ENCODE measurements at places on chromosomes 11 and 22. TPM values are rescaled to one million over a fixed set of nuclear protein-coding genes. Genes with fewer than 3 reads are reported as not detected.

- DNase-seq, result peak; percentile 63
Measured at GRCh38 chr22:37533995-37534394, 14.8 kb upstream of the CARD10 start.

GRCh38 chr11:117519170-117519569 is 191.5 kb downstream of the CEP164 start:
- no peak for DNase-seq

DNA sequence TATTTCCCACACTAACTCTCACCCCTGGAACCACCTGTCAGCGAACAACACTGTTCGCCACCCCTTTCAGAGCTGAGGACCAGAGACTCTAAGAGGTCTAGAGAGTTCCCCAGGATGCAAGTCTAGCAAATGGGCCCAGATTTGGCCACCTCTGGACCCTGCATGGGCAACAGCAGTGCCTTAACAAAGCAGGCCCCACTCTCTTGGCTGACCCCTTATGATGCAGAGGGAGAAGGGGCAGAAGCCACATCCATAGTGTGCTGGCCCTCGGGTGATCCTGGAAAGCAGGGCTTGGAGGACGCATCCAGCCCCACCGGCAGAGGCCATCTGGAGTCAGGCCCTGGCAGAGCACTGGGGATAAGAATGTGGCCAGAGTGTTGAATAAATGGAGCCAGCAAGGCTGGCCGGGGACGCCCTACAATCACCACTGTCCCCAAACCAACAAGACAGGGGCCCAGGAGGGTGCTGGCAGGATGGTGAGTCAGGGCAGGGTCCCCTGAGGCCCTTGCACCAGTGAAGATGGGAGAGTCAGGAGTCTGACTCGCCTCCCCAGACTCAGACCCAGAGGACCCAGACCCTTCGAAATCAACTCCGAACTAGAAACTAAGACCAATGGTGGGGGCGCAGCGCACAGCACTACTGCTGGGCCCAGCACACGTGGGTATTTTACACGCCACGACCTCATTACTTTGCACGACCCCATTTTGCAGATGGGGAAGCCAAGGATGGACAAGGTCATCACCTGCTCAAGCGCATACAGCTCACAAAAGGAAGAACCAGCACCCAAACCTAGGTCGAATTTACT is 6.5 kb downstream of the CSNK1E start:
- no peak for DNase-seq

DNA sequence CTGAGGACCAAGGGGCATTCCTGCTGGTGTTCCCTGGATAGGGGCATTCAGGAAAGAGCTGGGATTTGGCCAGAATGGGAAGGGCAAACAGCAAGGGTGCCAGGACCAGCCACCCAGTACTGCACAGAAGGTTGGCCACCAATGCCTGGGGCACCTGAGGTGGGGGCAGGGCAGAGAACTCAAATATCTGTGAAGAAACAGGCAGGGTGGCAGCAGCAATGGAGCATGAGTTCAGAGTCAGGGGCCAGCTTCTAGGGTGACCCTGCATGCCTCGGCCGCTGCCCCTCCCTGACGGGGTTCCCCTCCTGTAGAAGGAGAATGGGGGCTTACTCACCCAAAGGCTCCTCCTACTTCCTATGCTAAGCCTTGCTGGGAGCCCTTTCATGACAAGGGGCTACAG is 79.3 kb upstream of the SHANK2 start:
- DNase-seq, result no peak

- DNase-seq, result peak; percentile 35
Measured at GRCh38 chr11:76161261-76161961, 44.9 kb downstream of the WNT11 start.

GRCh38 chr11:73163638-73164174 is 21.6 kb upstream of the FCHSD2 start:
- no peak for DNase-seq

DNA sequence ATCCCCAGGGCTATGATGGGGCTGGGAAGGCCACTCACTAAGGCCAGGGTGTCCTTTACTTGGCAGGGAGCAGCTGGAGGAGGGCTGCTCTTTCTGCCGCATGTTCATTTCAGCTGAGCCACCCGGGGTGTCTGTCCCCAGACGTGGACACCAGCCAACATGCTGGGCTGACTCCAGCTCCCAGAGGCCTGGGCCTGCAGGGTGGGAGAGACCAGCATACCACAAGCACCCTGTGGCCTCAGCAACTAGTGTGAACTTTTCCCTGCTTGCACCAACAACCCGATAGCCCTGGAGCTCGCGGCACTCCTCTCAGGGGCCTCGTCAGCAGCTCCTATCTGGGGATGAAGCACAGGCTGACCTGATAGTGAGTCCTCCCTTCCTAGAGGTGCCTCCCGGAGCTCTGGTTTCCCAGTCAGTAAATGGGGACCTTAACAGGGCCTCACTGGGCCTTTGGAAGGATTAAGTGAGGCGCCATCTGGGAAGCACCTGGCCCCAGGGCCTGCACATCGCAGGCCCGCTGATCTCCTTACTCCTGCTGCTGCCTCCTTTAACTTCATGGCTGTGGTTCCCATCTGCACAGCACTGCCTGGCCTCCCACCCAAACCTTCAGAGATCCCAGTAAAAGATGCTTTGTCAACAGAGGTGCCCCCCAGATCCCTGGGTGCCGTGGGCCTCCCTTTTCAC is 83.4 kb downstream of the GALNT18 start:
- peak; percentile 45 for DNase-seq

DNA sequence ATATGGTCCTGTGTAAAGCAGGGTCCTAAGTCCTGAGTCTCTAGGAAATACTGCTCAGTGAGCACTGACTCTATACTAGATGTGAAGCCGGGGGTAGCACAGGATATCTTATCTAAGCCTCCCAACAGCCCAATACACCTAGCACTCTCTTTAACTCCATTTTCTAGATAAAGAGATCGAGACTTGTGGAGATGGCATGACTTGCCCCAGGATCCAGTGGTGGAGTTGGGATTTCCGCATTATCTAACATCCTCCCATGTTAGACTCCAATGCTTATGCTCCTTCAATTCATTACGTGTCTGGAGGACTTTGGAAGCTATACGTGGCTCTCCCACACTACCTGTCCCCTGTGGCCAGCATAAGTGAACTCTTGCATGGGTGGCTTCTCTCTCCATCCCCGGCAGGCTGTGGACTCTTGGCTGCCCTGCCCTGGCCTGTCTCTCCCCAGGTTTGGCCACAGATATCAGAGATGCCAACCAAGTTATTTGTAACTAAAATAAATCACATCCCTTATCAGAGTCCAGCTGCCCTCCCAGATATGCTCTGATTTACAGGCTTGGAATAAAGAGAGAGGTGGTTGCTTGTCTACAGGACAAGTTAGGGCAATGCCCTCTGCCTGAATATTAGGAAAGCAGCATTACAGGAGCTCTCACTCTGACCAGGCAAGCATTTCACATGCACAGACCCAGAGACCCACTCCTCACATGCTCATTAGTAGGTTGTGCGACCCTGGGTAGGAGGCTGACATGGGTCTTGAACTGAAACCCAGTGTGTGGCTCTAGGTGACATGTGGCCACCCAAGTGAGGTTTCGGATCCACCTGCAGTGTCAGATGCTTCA is 4.5 kb downstream of the CD44 start:
- no peak for DNase-seq

GRCh38 chr11:110797453-110797852 is 85.2 kb upstream of the ARHGAP20 start:
- no peak for DNase-seq

DNA sequence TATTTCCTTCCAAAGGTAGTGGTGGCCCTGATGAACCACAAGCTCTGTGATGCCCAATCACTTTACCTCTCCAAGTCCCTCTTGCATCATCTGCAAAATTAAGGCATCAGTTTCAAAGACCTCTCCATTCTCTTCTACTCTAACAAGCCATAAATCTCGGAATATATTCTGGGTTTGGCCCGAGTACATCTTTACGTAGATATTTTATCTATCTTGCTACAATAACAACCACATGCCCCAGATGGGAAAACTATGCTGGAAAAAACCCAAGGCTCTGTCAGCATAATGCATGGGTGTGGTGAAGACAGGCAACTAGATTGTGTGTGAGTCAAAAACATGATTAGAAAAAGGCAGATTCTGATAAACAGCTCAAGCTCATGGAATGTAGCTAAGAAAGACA is 228.2 kb upstream of the BLID start:
- DNase-seq, result no peak

GRCh38 chr11:13215149-13215548 is 62.4 kb upstream of the BMAL1 start:
- DNase-seq, result peak; percentile 51

DNA sequence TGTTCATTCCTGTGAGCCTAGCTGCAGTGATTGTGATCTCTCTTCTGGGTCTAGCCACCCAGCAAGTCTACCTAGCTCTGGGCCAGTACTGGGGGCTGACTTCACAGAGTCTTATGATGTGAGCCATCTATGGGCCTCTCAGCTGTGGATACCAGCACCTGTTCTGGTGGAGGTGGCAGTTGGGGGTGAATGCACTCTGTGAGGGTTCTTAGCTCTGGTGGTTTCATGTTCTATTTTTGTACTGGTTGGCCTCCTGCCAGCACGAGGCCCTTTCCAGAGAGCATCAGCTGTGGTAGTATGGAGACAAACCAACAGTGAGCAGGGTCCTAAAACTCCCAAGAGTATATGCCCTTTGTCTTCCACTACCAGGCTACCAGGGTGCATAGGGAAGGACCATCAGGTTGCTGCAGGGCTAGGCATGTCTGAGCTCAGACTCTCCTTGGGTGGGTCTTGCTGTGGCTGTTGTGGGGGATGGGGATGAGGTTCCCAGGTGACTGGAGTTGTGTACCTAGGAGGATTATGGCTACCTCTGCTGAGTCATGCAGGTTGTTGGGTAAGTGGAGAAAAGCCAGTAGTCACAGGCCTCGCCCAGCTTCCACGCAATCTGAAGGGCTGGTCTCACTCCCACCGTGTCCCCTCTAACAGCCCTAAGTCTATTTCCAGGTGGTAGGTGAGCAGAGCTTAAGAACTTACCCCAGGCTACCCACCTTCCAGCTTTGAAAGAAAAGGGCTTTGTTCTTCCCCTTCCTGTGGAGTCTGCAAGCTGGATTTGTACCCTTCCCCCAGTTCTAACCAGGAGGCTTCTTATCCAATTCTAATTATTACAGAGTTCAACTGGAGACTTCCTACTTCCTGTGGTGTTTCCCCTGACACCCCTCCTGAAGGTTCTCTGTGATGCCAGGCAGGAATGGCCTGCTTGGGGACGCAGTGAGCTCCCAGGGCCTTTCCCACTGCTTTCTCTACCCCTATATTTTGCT is 250.7 kb downstream of the LUZP2 start:
- DNase-seq, result peak; percentile 51

GRCh38 chr11:45641961-45642360 is 23.5 kb downstream of the CHST1 start:
- no peak for DNase-seq

DNA sequence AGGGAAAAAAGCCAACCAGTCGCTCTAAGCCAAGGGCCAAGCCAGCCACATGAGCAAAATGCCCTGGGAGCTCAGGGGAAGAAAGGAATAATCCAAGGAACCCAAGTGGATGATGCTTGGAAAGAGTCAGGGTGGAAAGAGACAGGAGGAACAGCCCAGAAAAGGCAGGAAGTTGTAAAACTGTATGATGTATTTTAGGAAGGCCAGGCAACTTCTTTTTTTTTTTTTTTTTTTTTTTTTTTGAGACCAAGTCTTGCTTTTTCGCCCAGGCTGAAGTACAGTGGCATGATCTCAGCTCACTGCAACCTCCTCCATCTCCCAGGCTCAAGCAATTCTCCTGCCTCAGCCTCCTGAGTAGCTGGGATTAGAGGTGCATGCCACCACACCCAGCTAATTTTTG is 1.6 kb downstream of the LGALS12 start:
- no peak for DNase-seq

DNA sequence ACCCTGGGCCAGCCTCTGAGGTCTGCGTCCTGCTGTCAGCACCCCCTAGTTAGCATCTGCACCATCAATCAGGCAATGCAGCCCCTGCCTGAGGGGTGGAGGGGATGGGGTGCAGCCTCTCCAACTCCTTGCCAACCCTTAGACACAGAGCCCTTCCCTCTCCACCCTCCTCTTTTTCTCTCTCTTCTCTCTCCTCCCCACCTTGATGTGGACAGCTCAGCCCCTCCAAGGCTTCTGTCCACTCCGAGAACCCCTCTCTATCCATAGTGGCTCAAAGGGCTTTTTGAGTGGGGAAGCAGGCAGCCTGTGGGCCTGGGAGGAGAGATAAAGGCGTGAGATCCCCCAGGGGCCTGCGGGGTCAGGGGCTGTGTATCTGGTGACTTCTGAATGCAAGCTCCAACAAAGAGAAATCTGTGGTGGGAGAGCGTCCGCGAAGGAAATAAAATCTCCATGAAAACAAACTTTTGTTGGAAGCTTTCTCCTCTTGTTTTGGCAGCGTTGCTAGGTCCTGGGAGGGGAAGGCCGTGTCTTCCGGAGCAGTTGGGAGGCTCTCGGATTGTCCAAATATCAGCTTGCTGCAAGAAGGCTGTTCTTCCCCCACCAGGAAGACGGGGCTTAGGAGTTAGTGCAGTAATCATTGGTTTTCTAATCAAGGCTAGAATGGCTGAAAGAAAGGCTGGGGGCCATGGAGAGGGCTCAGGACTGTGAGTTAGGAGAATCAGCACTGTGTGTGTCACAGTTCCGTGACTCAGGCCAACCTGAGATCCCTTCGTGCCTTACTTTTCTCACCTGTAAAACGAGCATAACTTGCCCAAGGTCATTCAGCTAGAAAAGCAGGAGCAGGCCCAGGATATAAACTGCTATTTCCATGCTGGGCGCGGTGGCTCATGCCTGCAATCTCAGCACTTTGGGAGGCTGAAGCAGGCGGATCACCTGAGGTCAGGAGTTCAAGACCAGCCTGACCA is 50.3 kb downstream of the PKNOX2 start:
- DNase-seq, result no peak

SORL1 gene
- 0.21 TPM for total RNA-seq

SERPIND1 gene
- total RNA-seq, result not detected

All from myocyte (in vitro differentiated cells).